Mesendoderm (in vitro differentiated cells): ENCODE measurements at places on chromosomes 3 and 15.

DNA sequence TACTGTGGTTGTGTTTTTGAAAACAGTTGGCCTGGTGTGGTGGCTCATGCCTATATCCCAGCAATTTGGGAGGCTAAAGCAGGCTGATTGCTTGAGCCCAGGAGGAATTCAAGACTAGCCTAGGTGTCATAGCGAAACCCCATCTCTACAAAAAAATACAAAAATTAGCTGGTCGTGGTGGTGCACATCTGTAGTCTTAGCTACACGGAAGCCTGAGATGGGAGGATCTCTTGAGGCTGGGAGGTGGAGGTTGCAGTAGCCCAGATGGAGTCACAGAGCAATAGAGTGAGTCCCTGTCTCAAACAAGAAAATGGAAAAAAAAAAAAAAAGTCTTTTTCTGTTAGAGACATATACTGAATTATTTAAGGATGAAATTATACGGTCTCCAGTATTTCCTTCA is 14.7 kb upstream of the LRRFIP2 start:
- no peak for DNase-seq

DNA sequence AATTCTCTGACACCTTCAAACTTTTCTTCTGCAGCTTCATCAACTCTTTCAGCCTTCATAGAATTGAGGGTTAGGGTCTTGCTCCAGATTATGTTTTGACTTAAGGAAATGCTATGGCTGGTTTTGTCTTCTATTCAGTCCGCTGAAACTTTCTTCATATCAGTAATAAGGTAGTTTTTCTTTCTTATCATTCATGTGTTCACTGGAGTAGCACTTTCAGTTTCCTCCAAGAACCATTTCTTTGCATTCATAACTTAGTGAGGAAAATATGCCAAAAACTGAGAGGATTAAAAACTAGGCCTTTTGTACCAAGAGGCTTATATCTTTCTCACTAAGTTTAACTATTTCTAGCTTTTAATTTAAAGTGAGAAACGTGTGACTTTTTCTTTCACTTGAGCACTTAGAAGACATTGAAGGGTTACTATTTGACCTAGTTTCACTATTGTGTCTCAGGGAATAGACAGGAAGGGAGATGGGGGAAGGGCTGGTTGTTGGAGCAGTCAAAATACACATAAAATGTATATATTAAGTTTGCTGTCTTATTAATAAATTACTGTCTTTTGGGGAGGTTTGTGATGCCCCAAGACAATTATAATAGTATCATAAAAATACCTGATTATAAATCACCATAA is 1110.1 kb downstream of the TBL1XR1 start:
- no peak for DNase-seq

- DNase-seq: no peak
Observed at GRCh38 chr3:195836476-195837135, 24.9 kb upstream of the MUC4 start.

- peak; percentile 37 for DNase-seq
Observed at GRCh38 chr3:32239307-32240158, 1.1 kb downstream of the CMTM8 start.

- no peak for DNase-seq
Observed at GRCh38 chr3:4828279-4829030, 150.8 kb upstream of the BHLHE40 start.

- no peak for DNase-seq
Observed at GRCh38 chr3:49266410-49267095, 10.5 kb downstream of the C3orf62 start.

DNA sequence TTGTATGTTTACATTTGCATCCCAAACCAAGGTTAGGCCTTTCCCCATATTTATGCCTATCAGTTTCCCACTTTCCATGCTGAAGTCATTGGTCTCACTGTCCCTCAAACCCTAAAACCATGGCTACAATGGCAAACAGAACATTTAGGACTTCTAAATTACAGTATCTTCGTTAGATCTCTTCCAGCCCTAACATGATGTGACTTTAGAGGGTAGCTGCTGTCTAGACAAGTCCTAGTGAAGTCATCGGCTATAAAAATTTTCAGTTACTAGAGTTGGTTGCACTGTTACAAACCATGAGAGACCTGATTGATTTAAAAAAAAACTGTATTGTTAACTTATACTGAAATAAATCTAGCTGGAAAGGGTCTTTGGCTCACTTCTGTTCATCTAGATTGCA is 54.6 kb downstream of the TM4SF4 start:
- no peak for DNase-seq

DNA sequence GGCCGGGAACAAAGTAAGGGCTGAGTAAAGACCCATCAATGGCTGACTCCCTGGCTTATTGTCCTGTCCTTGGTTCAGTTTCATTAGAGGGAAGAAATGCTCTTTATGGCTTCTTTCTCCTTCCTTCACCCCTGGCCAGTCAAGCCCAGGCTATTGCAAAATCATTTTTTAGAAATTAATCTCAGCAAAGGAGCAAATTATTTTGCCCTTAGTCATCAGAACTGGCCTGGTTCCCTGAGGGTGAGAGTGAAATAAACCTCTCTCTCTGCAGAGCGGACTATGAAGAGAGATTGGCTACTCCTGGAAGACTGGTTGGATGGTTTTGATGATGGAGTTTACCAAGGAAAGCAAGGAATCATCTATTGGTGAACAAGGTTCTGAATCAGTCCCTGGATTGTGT is 52.7 kb upstream of the OXTR start:
- DNase-seq: no peak
